ENCODE measurements at places on chromosomes 4 and X.

- DNase-seq = no peak
These were observed 307.5 kb upstream of the ANXA10 start for GRCh38 chr4:167784826-167785225.

DNA sequence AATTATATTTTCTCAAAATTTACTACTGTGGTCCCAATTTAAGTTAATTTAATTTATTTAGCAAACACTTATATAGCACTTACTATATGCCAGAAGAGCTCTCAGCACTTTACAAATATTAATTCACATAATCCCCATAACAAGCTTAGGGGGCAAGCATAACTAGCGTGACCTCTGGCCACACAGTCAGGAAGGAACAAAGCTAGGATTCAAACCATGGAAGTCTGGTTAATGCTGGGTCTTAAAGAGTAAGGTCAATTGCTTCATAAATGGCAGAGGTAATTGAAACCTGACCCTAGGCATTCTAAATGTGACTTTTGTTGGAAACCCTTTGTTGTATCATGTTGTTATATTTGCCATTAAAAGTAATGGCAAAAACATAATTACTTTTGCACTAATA lies 279.5 kb upstream of the EMCN start:
- DNase-seq = no peak

- no peak for DNase-seq
These were observed 25.6 kb upstream of the TBC1D19 start for GRCh38 chr4:26558166-26558895.

DNA sequence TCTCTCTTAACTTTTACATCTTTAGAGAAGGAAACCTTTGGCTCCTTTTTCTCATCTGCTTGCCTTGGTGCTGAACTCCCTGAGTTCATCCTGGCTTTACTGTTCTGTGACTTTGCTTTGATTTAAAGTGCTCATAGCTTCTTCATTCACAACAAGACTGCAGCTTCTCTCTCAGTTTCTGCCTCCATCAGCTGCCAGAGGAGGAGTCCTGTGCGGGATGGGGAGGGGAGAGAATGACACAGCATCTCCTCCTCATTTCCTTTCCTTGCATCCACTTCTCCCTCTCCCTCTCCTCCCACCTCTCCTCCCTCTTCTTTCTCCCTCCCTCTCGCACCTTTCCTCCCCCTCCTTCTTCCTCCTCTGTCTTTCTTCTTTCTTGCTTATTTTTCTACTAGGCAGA lies 42.0 kb downstream of the CBLL2 start:
- DNase-seq = no peak

DNA sequence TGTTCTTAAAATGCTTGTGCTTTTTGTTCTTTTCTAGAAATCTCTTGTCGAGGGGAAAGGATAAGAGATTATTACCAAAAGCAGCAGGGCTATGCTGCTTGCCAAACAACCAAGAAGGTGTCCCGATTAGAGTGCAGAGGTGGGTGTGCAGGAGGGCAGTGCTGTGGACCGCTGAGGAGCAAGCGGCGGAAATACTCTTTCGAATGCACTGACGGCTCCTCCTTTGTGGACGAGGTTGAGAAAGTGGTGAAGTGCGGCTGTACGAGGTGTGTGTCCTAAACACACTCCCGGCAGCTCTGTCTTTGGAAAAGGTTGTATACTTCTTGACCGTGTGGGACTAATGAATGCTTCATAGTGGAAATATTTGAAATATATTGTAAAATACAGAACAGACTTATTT lies 81.5 kb upstream of the PACRGL start:
- DNase-seq = no peak

GRCh38 chr4:187444061-187444460 lies 551.5 kb upstream of the ZFP42 start:
- no peak for DNase-seq

GRCh38 chrX:5417381-5417780 lies 811.3 kb downstream of the NLGN4X start:
- no peak for DNase-seq

DNA sequence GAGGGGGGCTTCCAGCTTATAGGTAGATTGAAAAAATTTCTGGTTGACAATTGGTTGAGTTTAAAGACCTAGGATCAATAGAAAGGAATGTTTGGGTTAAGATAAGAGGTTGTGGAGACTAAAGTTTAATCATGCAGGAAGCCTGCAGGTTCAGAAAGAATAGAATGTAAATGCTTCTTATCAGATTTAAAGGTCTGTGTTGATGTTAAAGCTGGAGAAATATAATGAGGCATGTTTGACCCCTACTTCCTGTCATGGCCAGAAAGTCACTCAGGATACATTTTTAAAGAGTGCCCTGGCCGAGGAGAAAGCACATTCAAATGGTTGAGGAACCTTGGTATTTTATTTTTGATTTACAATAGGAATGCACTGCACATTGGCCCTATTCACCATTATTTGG lies 3.9 kb upstream of the RRAGB start:
- DNase-seq = no peak

- no peak for DNase-seq
These were observed 18.2 kb upstream of the SLC25A14 start for GRCh38 chrX:130321550-130321949.

DNA sequence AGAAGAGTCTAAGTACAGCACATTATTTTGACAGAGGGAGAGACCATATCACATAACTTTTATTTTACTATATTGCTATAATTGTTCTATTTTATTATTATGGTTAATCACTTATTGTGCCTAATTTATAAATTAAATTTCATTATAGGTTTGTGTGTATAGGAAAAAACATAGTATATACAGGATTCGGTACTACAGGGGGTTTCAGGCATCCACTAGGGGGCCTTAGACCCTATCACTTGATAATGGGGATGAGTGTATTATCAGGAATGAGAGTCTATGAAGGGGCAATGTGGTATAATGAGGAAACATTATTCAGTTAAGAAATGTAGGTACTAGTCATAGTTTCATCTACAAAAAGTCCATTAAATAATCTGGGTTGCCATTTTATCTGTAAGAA lies 833.1 kb downstream of the C4orf33 start:
- DNase-seq = no peak
